ENCODE measurements at places on chromosomes 12 and 14.

- DNase-seq, result no peak
Measured at GRCh38 chr12:72315858-72316257, 43.7 kb downstream of the TRHDE start.

GRCh38 chr14:55388160-55388559 is 23.5 kb downstream of the ATG14 start:
- DNase-seq, result no peak

- no peak for DNase-seq
Measured at GRCh38 chr12:97259098-97259497, 203.5 kb upstream of the RMST start.

GRCh38 chr14:104600805-104601204 is 3.8 kb downstream of the TMEM179 start:
- no peak for DNase-seq

GRCh38 chr12:39780913-39781446 is 161.4 kb upstream of the ABCD2 start:
- DNase-seq, result no peak

- no peak for DNase-seq
Measured at GRCh38 chr12:125528281-125528680, 463.0 kb downstream of the AACS start.

GRCh38 chr12:1758887-1759286 is 61.5 kb upstream of the LRTM2 start:
- no peak for DNase-seq

GRCh38 chr14:60211153-60211552 is 37.9 kb upstream of the PPM1A start:
- DNase-seq, result no peak

GRCh38 chr12:13339538-13339937 is 143.0 kb downstream of the EMP1 start:
- DNase-seq, result no peak

DNA sequence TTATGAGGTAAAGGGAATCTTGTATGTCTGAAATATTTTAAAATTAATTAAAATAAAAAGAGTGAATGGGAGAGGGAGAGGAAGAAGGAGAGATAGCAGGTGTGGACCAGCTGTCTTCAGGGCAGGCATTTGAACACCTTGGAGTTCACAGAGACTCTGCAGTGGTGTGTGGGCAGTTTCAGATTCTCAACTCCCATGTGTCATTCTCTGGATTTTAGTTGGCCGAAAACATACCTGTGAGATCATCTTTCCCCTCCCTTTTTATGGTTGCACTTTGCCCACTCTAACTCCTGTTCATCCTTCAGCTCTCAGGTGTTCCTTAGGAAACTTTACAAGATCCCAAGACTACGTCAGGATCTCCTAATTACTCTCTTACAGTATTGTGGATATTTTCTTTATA is 108.1 kb downstream of the ERC1 start:
- no peak for DNase-seq

DNA sequence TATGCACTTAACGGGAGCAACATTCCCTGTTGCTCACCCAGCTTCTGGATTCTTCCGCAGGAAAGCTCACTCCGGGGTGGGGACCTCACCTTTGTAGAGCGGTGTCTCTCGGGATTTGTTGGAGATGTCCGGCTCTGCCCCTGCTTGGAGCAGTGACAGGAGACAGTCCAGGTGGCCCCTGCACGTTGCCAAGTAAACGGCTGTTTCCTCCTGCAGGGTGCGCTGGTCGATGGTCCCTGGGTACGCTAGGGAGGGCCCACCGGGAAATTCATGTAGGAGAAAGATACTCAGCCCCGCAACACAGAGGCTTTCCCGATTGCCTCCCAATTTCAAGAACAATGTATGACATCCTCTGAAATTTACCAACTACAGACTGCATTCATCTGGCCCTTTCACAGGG is 23.1 kb downstream of the ASB2 start:
- DNase-seq, result no peak

DNA sequence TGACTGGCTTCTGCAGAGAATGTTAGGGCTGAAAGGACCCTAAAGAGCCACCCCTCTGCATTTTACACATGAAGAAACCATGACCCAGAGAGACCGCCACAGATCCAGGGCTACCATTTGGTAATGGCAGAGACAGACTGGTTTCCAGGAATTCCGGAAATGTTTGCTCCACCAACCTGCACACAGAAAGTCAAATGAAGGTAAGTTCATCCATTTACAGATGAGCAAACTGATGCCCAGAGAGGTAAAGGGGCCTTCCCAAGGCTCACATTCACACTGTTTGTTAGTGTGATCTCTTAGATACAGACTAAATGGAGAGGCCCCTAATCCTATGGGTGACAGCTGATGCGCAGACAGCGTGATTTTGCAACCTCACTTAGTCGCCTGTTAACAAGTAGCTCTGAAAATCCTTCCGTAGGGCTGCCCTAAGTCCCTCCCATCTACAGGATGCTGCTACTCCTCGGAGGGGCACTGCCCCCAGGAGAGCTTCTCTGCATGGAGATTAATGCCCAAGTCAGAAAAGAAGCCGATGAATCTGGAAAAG is 33.8 kb downstream of the ZFP36L1 start:
- no peak for DNase-seq

GRCh38 chr12:68097386-68097785 is 62.2 kb downstream of the IFNG start:
- DNase-seq, result no peak

- no peak for DNase-seq
Measured at GRCh38 chr14:23447361-23448350, 12.2 kb upstream of the MYH7 start.

DNA sequence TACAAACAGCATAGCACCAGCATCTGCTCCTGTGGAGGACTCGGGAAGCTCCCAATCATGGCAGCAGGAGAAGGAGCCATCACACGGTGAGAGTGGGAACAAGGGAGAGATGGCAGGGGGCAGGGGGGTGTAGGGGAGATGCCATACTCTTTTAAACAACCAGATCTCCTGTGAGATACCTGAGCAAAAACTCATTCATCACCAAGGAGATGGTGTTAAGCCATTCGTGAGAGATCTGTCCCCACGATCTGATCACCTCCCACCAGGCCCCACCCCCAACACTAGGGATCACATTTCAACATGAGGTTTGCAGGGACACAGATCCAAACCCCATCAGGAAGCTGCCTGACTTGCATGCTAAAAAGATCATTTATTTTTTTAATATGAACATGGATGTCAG is 499.3 kb downstream of the TMEM132D start:
- DNase-seq, result no peak

DNA sequence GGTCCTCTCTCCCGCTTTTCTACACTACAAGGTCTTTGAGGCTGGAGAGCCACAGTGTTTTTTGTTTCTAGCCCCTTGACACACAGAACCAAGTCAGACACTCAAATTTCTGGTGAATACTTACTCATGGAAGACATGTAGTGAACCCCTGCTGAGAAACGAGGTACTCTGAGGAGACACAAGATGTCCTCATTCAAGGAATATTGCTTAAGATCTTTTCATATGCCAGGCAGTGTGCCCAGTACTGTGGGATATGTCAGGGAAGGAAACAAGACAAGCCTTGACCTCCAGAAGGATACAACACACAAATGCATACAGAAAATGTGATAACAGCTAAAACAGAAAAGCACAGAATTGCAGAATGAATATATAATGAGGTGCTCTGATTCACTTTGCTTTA is 75.9 kb downstream of the TMTC1 start:
- peak; percentile 45 for DNase-seq

GRCh38 chr12:93176610-93177126 is 201.1 kb upstream of the NUDT4 start:
- DNase-seq, result no peak

DNA sequence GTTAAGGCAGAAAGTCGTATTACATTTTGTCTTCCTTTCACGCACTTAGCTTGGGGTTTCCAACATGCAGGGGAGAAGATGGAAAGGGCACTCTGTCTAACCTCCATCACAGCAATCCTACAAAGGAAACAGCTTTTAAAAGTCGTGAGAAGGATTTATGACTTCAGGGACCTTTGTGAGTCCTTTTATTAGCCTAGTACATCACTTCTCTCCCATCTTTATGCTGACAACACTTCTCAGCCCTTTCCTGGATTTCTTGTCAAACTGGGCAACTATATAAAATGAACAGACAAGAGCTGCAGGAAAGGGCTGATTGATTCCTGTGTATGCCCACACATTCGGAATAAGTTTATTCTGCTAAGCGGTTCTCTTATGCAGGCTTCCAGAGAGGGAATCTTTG is 159.0 kb downstream of the DERA start:
- DNase-seq, result no peak

DNA sequence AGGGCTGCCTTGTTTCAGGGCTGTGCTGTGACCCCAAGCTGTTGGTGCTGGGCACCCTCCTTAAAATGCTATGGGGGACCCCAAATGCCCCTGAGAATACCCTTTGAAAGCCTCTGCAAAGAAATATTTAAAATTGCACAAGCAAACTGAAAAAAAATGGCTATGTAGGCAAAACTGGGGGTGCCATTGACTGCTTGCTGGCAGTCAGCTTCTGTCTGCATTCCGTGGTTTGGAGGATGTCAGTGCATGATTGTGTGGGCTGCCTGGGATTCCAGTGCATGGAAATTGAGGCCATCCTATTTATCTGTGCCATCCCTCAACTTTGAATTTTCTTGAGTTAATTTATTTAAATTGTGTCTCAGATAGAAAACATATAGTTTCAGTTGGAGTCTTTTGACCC is 113.7 kb upstream of the RTL1 start:
- peak; percentile 37 for DNase-seq

DNA sequence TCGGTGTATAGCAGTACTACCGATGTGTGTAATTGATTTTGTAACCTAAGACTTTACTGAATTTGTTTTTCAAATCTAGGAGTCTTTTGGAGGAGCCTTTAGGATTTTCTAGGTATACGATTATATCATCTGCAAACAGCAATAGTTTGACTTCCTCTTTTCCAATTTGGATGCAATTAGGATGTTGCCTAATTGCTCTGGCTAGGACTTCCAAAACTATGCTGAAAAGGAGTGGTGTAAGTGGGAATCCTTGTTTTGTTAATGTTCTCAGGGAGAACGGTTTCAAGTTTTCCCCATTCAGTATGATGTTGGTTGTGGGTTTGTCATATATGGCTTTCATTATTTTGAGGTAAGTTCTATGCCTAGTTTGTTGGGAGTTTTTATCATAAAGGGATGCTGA is 171.6 kb upstream of the PDE3A start:
- DNase-seq, result no peak

DNA sequence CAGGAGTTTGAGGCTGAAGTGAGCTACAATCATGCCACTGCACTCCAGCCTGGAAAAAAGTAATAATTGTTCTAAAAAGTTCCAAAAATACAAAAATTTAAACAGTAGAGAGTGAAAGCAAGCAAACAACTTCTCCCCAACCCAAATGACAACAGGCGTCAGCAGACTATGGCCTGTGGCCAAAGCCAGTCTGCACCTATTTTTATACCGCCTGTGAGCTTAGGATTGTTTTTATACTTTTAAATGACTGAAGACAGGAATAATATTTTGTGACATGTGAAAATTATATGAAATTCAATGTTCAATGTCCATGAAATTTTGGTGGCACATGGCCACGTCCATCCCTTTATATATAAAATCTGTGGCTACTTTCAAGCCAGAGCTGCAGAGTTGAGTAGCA is 48.2 kb upstream of the TMCC3 start:
- DNase-seq, result no peak

GRCh38 chr12:15962760-15963159 is 51.6 kb downstream of the DERA start:
- peak; percentile 14 for DNase-seq

DNA sequence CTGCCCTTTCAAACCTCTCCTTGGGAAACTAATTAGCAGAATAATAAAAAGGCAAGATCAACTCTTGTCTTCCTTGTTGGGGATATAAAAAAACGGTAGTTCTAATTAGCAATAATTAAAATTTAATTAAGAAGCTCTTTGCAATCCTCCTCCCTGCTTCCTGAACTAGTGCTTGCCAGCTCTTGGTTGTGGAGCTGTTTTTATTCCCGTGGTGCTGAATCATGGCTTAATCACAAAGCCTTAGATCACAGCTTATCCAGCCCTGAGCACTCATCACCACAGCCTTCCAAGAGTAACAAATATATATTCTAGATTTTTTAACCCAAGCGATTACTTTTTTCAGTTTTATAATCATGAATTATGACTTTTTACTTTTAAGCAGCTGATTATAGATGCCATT is 63.2 kb upstream of the INSM2 start:
- peak; percentile 53 for DNase-seq

- DNase-seq, result peak; percentile 59
Measured at GRCh38 chr12:116882742-116883141, 1.5 kb upstream of the HRK start.

DNA sequence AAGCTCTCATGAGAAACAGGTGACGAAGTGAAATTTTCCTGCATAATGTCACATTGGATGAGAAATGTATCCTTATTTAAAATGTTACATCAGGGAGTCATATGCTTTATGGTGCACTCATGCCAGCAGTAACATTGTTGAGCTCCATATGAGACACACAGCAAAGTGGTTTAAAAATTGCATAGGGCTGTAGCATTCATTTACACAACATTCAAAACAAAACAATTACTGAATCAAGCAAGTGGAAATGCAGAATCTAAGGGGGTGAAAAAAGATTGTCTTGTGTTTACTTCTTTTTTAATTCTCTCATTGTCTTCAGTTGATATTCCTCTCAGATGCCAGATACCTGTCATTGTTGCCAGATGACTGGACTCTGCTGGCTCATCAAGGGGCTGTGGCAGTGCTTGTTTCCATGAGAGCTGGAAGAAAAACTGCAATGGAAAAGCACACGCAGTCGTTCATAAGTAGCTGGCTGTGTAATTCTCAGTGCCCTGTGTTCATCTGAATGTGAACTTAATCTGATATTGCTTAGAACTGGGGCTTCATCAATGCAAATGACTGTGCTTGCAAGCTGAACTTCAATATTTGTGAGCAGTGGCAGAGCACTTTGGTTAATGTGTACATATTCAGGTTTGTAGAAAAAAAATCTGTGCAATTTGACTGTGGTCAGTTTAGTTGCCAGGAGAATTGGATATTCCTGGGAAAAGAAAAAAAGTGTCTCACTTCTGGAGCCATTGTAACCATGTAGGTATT is 305.6 kb downstream of the RAD51B start:
- DNase-seq, result peak; percentile 82

GRCh38 chr14:61433828-61434227 is 112.4 kb downstream of the PRKCH start:
- no peak for DNase-seq

GRCh38 chr14:69291891-69292561 is 32.1 kb downstream of the GALNT16 start:
- DNase-seq, result no peak

DNA sequence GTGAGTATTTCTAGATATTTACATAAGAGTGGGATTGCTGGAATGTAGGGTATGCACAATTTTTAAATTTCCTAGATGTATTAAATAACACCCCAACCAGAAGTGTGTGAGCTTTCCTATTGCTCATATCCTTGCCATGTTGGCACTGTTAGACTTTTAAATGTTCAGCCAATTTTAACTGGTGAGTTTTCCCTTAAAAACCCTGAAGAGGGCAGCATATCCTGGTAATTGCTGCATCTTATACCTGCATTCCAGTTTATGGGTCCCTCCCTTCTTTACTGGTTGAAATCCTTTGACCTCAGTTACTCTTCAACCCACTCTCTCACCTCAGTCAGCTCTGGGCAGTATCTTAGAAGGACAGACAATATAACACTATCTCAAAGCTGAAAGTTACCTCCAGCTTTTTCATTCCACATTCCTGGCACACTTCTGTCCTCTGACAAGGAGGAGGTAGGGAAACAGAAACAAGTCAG is 270.6 kb downstream of the PAWR start:
- peak; percentile 90 for DNase-seq

GRCh38 chr12:124024263-124024678 is 51.3 kb downstream of the ZNF664 start:
- no peak for DNase-seq

GRCh38 chr12:55515696-55516095 is 23.5 kb downstream of the OR6C68 start:
- no peak for DNase-seq

- peak; percentile 71 for DNase-seq
Measured at GRCh38 chr14:64628940-64629408, 75.2 kb upstream of the PLEKHG3 start.

Measured in fibroblast of pulmonary artery (primary cell).